Activated CD8-positive, alpha-beta memory T cell treated with anti-CD3 and anti-CD28 coated beads for 1 hour (primary cell): ENCODE measurements at places on chromosomes 5 and 9.
A peak's percentile ranks its signal among the peaks of the same experiment; 100 is the strongest.

- peak; percentile 42 for DNase-seq
Observed at GRCh38 chr5:170302653-170303501, 5.3 kb upstream of the LCP2 start.

DNA sequence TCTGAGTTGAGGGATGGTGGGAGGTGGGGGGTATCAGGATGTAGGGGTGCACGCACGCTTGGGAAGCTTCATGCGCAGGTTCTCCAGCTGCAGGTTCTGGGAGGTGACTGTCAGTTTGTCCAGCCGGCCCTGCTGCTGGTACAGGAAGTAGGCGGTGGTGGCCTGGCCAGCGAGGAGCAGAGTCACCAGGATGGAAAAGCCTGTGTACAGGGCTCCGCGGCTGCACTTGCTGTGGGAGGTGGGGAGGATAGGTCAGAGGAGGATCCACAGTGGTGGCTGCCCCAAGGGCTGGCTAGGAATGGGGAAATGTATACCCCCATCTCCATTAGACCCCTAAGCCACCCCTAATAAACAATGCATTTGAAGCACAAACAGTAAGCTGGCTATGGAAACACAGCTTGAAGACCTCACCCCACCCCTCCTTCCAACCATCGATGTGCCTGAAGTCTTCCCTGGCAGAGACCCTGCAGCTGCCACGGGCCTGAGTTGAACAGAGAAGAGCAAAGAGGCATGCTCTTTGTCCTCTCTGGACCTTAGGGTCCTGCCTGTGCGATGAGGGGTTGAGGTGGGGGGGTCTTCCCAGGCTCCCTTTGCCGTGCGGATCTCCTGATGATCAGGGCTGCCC lies 5.5 kb downstream of the CD74 start:
- DNase-seq, result no peak

GRCh38 chr9:18441261-18441660 lies 32.7 kb upstream of the ADAMTSL1 start:
- no peak for DNase-seq

- no peak for DNase-seq
Observed at GRCh38 chr9:26950521-26950920, 3.5 kb upstream of the PLAA start.

DNA sequence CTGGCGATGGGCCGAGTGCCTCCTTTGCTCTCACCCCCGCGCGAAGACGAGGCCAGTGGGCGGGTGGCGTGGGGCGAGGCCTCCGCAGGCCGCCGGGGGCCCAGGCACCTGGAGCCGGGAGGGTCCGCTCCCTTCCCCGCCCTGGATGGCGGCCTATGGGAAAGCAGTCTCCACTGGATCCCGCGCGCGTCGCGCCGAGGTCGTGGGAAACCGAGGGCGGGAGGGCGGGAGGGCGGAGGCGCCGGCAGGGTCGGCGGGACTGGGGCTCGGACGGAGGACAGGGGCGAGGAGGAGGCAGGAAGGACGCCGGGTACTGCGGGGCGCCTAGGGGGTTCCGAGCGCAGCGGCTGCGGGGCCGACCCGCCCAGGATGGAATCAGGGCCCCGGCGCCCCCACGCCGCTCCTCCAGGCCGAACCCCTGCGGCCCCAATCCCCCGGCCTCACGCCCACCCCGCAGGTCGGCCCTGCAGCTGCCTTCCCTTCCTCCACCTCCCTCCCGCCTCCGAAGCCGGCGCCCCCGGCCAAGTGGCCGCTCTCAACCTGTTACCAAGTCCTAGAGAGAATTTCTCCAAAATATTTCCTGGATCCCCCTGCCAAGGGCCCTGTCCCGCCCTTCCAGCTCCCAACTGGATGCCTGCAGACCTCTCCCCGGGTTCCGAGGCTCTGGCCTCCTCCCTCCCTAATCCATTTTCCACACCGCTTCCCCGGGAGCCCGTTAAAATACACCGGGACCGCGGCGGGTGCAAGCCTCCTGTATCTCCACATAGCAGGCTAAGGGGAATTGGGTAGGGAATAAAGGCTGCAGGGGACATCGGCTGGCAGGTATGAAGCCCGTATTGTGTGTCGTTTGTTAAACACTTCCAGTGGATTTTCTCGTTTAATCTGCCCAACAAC lies 146.3 kb downstream of the ERCC6L2 start:
- DNase-seq, result no peak

DNA sequence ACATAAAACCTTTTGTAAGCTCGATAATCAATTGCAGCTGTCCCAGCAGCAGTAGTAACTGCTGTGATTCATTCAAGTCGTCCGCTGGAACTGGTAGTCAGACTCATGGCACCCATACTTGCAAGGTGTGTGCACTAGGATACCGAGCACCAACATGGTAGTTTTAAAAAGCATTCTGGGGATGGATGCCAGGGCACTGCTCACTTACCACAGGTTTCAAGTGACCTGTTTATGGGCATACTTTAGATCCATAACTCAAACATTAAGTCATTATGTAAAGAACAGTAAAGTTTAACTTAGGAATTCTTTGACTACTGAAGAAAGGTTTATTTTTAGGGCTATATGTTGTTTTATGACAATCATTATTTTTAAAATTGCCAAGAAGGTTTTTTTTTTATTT lies 2277.6 kb downstream of the MAT2B start:
- DNase-seq, result no peak
